Aorta (tissue), 5 donors: ENCODE measurements at places on chromosomes 13 and 19.

DNA sequence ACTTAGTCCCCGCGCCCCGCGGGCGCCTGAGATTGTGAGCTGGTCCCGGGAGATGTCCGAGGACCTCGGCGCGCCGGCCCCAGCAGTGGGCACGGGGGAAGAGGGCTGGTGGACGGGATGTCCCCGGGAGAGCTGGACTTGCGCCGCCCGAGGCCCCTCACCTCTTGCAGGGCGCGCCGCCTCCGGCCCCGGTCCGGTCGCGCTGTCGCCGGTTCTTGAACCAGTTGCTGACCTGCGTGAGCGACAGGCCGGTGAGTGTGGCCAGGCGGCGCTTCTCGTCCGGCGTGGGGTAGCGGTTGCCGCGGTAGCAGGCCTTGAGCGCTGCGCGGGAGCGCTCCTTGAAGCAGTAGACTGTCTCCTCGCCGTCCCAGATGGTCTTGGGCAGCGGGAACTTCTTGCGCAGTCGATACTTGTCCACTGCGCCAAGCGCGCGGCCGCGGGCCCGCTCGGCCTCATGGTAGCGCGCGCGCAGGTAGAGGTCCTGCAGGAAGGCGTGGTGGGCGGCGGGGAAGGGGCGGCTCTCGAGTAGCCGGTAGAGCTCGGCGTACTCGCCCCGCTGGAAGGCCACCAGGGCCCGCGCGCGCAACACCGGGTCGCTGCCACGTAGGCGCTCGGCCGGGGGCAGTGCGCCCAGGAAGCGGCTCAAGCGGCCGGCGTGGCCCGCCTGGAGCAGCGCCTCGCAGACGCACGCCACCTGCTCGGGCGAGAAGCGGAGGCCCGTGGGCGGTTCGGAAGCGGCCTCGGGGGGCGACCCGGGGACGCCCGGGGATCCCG is 984 bp downstream of the SIX5 start:
- peak; percentile 86 for DNase-seq

- no peak for DNase-seq
These were observed 26.5 kb downstream of the MPND start for GRCh38 chr19:4369888-4370260.

DNA sequence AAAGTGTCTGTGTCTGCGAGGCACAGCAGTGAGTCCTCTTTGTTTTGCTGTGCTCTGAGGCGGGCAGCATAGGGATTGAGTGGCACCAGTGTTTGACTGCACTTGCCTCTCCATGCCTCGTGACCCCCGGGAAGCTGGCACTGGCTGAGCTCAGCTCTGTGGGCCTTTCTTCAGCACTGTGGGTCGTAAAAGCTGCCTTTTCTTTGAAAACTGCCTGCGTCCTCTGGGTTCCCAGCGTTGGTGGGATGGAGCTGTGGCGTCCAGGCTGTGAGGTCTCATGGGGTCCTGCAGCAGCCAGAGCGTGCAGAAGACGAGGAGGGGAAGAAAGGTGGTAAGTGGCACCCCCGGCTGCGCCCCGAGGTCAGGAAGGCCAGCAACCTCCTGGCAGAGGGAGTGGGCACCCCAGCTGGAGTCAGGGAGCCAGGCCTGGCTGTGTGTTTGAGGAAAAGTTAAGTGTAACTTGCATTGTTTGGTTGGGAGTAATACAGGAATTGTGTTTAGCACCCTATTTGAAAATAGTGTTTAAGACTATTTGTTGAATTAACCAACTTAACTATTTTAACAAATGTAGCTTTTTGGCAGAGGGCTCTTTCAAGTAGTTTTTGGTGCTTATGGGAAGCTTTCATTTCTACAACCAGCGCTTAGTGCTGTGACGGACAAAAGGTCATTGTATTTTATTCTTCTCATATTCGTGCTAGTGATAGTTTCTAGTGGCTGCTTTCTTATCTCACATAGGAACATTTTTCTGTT is 79.3 kb upstream of the TEX29 start:
- no peak for DNase-seq

- DNase-seq = no peak
These were observed 29.6 kb upstream of the TNFSF11 start for GRCh38 chr13:42544246-42544926.

- no peak for DNase-seq
These were observed 55.5 kb downstream of the BRCA2 start for GRCh38 chr13:32370805-32371204.

DNA sequence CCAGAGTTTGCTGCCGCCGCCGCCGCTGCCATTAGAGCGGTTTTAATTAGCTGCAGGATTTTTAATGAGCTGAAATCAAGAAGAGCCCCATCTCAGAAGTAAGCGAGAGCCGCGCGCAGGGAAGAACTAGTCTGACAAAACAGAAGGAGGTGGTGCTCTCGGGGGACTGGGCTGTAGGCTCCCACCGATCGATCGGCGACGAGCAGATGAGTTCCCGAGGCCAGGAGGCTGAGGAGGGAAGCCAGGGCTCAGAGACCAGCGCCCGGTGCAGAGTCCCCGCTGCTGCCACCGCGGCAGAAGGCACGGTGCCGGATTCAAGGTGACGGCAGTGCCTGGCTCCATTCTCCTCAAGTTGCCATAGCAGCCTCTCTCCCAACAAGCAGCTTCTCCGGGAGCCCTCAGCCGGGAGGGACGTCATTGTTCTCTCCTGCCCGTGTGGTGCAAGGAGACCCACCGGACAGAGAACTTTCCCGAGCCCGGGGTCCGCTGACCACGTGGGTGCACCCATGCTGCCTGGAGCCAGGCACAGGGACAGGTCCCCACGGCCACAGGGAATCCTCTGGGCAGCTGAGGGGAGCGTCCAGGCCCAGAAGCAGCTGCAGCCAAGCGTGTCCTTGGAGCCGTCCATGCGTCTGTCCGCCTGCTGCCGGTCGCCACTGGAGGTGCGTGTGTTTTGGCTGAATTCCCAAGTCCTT is 62.9 kb downstream of the CHST8 start:
- peak; percentile 11 for DNase-seq

- DNase-seq = no peak
These were observed 76.8 kb upstream of the ZNF835 start for GRCh38 chr19:56748378-56748777.

DNA sequence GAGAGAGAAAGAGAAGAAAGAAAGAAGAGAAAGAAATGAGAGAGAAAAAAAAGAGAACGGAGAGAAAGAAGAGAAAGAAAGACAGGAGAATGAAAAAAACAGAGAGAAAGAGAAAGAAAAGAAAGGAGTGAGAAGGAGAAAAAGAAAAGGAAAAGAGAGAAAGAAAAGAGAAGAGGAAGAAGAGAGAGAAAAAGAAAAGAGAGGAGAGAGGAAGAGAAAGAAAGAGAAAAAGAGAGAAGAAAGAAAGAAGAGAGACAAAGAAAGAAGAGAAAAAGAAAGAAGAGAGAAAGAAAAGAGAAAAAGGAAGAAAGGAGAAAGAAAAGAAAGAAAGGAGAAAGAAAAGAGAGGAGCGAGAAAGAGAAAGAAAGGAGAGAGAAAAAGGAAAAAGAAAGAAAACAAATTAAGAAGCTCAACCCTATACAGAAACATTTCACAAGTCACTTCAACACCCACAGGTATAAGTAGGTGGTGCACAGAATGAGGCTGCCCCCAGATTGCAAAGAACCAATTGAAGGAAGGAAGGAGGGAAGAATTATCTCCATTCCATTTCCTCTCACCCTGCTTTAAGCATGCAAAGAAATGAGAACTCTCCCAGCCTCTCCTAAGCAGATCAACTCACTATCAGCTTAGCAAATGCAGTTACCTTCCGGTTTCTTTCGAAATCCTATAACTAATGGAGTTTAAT is 98.8 kb upstream of the CACNA1A start:
- no peak for DNase-seq

- DNase-seq = peak; percentile 67
These were observed 9.7 kb upstream of the GIPC1 start for GRCh38 chr19:14505488-14506239.

GRCh38 chr19:55080968-55081769 is 5.5 kb downstream of the EPS8L1 start:
- DNase-seq = peak; percentile 90

DNA sequence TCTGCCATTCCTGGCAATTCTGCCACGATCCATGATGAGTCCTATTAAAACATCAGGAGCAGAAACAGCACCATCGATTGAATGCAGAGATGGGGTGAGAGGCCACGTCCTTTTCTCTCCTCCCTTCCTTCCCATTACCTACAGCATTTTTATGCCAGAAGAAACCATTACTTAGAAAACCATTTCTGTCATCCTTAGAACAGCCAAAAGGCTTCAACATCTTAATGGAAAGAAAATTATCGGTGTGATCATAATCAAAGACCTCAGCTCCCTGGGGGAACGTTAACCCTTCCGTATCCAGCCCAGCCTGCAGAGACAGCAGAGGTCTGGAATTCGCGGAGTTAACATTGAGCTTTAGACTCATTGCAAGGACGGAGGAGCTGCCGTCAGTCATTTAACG is 56.0 kb upstream of the SIAH3 start:
- DNase-seq = no peak

DNA sequence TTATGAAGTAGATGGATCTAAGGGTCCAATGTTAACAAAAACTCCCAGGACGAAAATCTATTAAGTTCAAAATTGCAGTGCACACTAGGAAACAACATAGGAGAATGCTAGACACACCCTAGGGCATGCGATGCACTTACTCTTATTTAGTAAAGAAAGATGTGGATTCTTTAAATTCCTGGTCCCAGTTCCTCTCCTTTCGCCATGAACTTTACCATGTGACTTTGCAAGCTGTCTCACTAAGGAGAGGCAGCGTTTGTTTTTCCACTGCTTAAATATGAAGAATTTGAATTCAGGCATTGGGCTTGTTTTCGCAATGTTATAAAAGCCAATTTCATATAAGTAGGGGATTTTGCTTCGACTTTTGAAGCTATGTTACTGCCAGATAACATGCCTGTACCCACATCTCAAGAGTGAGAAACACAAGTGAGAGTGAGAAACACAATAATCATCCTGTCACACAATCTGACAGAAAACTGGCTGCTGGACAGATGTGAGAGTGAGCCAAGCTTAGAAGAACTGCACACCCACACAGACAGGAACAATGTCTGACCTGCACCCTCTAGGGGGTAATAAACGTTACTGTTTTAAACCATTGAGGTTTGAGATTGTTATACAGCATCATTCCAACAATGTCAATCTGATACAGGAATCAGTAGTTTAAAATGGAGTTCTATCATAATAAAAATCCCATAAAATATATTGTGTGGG is 1308.4 kb downstream of the SLITRK5 start:
- no peak for DNase-seq

DNA sequence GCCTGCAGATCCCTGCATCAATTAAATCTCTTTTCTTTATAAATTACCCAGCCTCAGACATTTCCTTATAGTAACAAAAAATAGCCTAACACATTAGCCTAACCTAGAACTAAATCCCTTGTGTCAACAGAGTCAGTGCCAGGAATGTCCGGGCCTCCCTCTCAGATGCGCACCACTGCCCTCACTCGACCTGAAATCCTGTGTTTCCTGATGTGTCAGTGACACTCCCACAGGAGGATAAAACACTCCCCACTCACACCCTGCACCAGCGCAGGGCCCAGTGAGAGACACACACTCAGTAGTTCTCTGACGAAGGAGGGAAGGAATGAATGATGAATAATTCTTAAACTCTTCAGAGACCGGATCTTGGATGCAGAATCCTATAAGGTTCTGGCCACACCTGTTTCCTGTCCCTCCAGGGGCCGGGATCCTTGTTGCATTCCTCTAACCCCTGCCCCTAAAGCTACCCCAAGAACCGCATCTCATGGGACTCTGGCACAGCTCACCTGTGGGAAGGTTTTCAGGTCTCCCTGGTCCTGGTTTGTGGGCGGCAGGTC is 3.1 kb downstream of the CEACAM3 start:
- no peak for DNase-seq
